Hematopoietic multipotent progenitor cell treated with erythropoietin and hydrocortisone succinate and interleukin-3 and kit ligand, for 6 days (in vitro differentiated cells): ENCODE measurements at places on chromosomes 3 and 15.

DNA sequence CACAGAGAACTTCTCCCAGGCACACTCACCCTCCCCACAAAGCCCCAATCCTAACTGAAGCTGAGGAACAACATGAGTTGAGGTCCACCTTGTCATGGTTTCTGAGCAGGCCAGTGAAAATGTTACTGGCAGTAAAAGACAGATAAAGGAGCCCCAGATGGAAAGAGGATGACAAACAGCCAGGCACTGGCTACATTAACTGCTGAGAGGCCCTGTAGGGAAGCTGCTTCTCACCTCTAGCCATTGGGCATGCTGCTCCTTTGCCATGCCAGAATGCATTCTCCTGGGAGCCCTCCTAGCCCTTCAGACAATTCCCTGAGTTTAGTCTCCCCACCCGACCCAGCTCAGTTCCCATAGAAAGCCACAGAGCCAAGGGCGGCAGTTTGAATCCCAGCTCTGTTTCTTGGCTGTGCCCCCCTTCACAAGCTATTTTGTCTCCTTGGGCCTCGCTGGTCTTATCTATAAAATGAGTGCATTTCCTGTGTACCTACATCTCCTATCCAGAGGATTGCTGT is 60.5 kb downstream of the LMCD1 start:
- no peak for DNase-seq

DNA sequence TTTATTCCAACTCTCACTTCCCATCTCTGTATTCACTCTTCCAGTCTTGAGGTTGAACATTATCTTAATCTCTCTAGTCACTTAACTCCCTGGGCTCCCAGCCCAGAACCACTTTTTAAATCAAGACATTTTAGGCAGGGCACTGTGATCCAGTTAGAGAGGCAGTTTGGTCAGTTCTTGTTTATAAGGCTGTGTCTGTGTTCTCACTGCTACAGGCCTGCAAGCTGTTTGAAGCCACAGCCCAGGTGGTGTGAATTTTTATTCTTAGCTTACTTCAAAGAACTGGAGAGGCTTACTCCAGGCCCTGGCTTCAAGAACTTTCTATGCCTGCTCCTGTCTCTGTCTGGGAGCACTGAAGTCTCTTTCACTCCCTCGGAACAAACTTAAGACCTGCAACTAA is 906.1 kb downstream of the CADM2 start:
- no peak for DNase-seq

- DNase-seq = no peak
Measured at GRCh38 chr15:91887921-91888373, 34.4 kb downstream of the SLCO3A1 start.

DNA sequence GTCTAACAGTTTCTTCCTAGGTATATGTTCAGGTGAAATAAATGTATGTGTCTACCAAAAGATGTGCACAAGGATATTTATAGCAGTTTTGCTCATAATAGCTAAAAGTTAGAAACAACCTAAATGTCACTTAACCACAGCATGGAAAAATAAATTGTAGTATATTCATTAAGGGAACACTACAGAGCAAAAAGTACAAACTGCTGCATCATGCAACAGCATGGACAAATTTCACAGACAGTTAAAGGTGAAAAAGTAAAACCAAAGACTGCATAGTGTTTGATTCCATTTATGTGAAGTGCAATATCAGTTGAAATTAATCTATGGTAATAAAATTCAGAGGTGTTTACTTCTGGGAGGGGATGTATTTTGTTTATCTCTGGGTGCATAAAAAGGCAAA is 62.5 kb downstream of the FBXL2 start:
- DNase-seq = no peak

DNA sequence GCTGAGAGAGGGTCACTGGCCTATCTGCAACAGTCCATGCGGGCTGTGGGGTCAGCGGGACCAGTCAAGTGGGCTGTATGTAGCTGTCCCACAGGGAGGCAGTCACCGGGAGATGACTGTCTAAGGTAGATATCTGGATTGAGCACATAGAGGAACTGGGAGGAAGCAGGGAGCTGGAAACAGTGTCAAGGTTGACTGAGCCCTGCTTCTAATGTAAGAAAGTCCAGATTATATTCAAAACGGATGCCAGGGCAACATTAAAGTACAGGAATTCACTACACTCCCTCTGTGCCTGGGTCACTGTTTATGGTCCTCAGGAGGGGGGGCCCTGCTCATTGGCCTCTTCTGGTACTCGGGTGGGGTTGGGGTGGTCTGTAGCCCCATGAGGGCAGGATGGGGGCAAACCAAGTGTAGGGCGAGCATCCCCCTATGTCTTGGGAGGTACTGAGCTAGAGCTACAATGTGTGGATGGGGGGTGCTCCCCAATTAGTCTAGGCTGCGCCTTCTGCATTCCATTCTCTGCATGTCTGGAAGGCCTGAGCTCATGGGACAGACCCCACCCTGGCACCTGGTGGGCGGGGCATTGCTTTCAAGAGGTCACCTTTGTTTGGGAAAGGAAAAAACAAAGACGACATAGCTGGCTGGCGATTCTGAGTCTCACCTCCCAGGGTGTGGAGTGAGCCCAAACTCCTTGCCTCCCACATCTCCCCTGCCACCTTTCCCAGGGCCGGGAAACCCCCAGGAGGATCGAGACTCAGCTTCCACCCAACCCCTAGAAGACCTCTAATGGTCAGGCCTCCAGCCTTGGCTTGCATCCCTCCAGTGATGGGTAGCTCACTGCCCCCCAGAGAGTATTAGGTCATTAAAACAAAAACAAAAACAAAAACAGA is 45.1 kb upstream of the C15orf39 start:
- no peak for DNase-seq

GRCh38 chr3:64443546-64444381 is 218.5 kb upstream of the PRICKLE2 start:
- DNase-seq = no peak
